ENCODE measurements at places on chromosomes 11 and 22.

- no peak for DNase-seq
Measured at GRCh38 chr11:106234794-106235193, 157.3 kb downstream of the AASDHPPT start.

DNA sequence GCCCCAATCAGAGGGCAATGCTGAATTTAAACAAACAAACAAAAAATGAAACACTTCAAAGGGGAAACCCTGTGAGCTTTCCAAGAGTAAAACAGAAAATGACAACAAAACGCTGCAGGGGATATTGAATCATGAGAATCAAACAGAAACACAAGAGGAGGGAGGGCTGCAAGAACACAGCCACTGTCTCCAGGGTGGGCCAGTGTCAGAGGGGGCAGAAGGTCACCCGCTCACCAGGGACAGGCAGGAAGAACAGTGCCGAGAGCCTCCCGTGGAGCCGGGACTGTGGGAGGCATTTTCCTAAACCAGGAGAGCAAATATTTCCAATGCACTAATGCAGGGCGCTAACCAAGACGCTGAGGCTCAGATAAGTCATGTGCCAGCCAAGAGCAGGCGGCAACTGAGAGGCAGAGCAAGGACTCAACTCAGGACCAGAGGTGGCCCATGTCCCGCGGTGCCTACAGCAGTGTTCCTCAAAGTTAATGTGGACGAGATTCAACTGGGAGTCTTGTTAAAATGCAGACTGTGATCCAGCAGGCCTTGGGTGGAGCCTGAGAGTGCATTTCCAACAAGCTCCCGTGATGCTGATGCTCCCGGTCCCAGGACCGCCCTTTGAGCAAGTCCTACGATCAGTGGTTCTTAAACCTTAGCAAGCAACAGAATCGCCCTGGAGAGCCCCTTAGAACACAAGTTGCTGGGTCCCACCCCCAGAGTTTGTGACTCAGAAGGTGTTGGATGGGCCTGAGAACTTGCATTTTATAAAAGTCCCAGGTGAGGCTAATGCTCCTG lies 197.2 kb downstream of the TENM4 start:
- no peak for DNase-seq

DNA sequence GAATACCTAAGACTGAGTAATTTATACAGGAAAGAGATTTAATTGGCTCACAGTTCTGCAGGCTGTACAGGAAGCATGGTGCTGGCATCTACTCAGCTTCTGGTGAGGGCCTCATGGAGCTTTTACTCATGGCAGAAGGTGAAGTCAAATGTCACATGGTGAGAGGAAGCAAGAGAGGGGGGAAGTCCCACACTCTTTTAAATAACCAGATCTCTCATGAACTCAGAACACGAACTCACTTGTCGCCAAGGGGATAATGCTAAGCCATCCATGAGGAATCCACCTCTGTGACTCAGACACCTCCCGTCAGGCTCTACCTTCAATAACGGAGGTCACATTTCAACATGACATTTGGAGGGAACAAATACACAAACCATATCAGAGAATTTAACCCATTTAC lies 42.2 kb downstream of the BIRC2 start:
- DNase-seq = no peak

DNA sequence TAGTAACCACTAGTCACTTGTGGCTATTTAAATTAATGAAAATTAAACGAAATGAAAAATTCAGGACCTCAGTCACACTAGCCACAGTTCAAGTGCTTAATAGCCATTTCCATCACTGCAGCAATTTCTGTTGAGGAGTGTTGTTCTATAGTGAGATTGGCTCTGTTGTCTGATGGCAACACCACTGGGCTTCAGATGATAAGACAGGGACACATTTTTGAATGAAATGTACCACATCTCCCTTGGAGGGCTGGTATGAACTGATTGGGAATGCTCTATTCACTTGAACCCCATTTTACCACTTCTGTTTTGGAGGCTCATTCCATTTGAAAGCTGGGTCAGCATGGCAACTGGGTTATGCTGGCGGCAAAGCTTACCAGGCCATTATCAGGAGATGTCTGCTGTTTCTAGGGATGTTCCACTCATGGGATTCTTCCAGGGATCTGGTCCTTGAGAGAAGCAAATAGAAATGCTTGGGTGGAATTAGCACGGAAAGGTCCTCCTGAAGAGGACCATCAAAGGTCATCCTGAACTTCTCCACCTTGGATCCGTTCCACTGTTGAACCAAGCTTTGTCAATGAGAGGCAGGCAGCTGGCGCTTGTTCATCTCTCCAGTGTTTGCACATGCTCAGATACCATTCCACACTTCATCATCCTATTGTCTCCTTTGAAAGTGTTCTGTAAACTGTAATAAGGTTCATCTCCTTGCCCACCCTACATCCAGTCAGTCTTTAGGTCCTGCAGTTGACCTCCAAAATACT lies 7.6 kb downstream of the AMOTL1 start:
- no peak for DNase-seq

- no peak for DNase-seq
Measured at GRCh38 chr11:76291576-76292526, 85.5 kb upstream of the WNT11 start.

- no peak for DNase-seq
Measured at GRCh38 chr11:67662142-67662834, 11.8 kb upstream of the ACY3 start.

- DNase-seq = no peak
Measured at GRCh38 chr11:119044708-119045107, 12.3 kb downstream of the HYOU1 start.

- no peak for DNase-seq
Measured at GRCh38 chr11:96986516-96986915, 596.7 kb downstream of the JRKL start.

All from NCI-H187 treated with DMSO at 0.1 percent for 48 hours (cell line).